ENCODE measurements at places on chromosomes 2 and 18. TPM values are rescaled to one million over a fixed set of nuclear protein-coding genes. Genes with fewer than 3 reads are reported as not detected.

Gene RASGRP3
- 5.2 TPM for total RNA-seq

Gene SERPINB4
- not detected for total RNA-seq

Gene ALKAL2
- total RNA-seq = not detected

Gene KDM3A
- total RNA-seq = 26.1 TPM

Gene FAHD2A
- 35.1 TPM for total RNA-seq

Gene CHST9
- total RNA-seq = not detected

Gene RUFY4
- not detected for total RNA-seq

Gene CRYGD
- not detected for total RNA-seq

Gene RAB11FIP5
- total RNA-seq = 111 TPM

Gene CAMKMT
- 7.9 TPM for total RNA-seq

Gene ORC2
- total RNA-seq = 12.6 TPM

Gene ASPRV1
- 0.80 TPM for total RNA-seq

Gene GPR39
- total RNA-seq = 0.59 TPM
